Left kidney (tissue), 8 donors: ENCODE measurements at places on chromosomes 2 and 18. TPM values are rescaled to one million over a fixed set of nuclear protein-coding genes. Genes with fewer than 3 reads are reported as not detected.

UGT1A10 gene
- polyA plus RNA-seq = not detected

IL37 gene
- polyA plus RNA-seq = 0.40 TPM

BCL2 gene
- 25.2 TPM for polyA plus RNA-seq

DTNA gene
- polyA plus RNA-seq = 22.7 TPM

PRSS56 gene
- not detected for polyA plus RNA-seq

UGT1A6 gene
- 2.7 TPM for polyA plus RNA-seq

AKAIN1 gene
- polyA plus RNA-seq = not detected

CERKL gene
- polyA plus RNA-seq = 20.3 TPM

TIMM21 gene
- polyA plus RNA-seq = 73.7 TPM

PKP4 gene
- polyA plus RNA-seq = 200 TPM

LRRC30 gene
- 0.40 TPM for polyA plus RNA-seq

RNF103 gene
- polyA plus RNA-seq = 39.8 TPM

MYOM1 gene
- 8.3 TPM for polyA plus RNA-seq

CDH7 gene
- polyA plus RNA-seq = 17.2 TPM

ZNF532 gene
- polyA plus RNA-seq = 112 TPM

RAD51AP2 gene
- polyA plus RNA-seq = 0.38 TPM

YWHAQ gene
- polyA plus RNA-seq = 467 TPM

ITGB6 gene
- polyA plus RNA-seq = 16.7 TPM

NGEF gene
- polyA plus RNA-seq = 1.7 TPM

KCNS3 gene
- polyA plus RNA-seq = 9.2 TPM

ID2 gene
- polyA plus RNA-seq = 306 TPM

SLC9A4 gene
- polyA plus RNA-seq = 7.0 TPM

ACADL gene
- 31.5 TPM for polyA plus RNA-seq

IL1F10 gene
- polyA plus RNA-seq = not detected

CRYGD gene
- polyA plus RNA-seq = not detected

VIL1 gene
- 23.3 TPM for polyA plus RNA-seq

POMC gene
- 8.4 TPM for polyA plus RNA-seq

CCDC141 gene
- 0.30 TPM for polyA plus RNA-seq

LOXHD1 gene
- 1.4 TPM for polyA plus RNA-seq

MALT1 gene
- 42.6 TPM for polyA plus RNA-seq

MAL gene
- 263 TPM for polyA plus RNA-seq

CXCR1 gene
- not detected for polyA plus RNA-seq

CPLX4 gene
- polyA plus RNA-seq = 0.13 TPM

ATP6V1C2 gene
- 8.1 TPM for polyA plus RNA-seq

CSRNP3 gene
- 11.0 TPM for polyA plus RNA-seq

DUSP2 gene
- 2.4 TPM for polyA plus RNA-seq

MC2R gene
- not detected for polyA plus RNA-seq

KANSL1L gene
- 78.0 TPM for polyA plus RNA-seq

LRP2 gene
- 223 TPM for polyA plus RNA-seq

RALBP1 gene
- polyA plus RNA-seq = 70.2 TPM
